Activated CD4-positive, alpha-beta T cell treated with anti-CD3 and anti-CD28 coated beads for 36 hours (primary cell): ENCODE measurements at places on chromosomes 7 and 10. TPM values are rescaled to one million over a fixed set of nuclear protein-coding genes. Genes with fewer than 3 reads are reported as not detected.

The ATE1 gene
- total RNA-seq, result 23.9 TPM

The VWDE gene
- total RNA-seq, result 2.2 TPM

The RAB19 gene
- 11.3 TPM for total RNA-seq

The CARD11 gene
- total RNA-seq, result 108 TPM

The CYP26A1 gene
- not detected for total RNA-seq

The GARIN1A gene
- total RNA-seq, result 0.07 TPM

GRCh38 chr10:131556897-131557495, 245.5 kb upstream of the TCERG1L start:
- DNase-seq, result no peak
- H3K27me3 ChIP-seq, result peaks cover 8% of the 10 kb centered on the region
- H3K36me3 ChIP-seq, result no peaks in the 10 kb centered on the region

- no peaks in the 10 kb centered on the region for H3K36me3 ChIP-seq
- no peak overlapping the region for H3K4me3 ChIP-seq
- H3K27me3 ChIP-seq, result no peaks in the 10 kb centered on the region
- H3K27ac ChIP-seq, result no peak overlapping the region
Observed at GRCh38 chr7:51023547-51023946, 240.9 kb upstream of the GRB10 start.

- H3K4me1 ChIP-seq, result no peaks in the 10 kb centered on the region
- no peaks in the 10 kb centered on the region for H3K27me3 ChIP-seq
- H3K27ac ChIP-seq, result no peak overlapping the region
- H3K36me3 ChIP-seq, result no peaks in the 10 kb centered on the region
- no peak for DNase-seq
Observed at GRCh38 chr7:110027385-110027784, 1063.5 kb upstream of the LRRN3 start.

- H3K36me3 ChIP-seq, result peaks cover 48% of the 10 kb centered on the region
- DNase-seq, result peak; percentile 81
- H3K4me1 ChIP-seq, result peaks cover 13% of the 10 kb centered on the region
Observed at GRCh38 chr10:22550732-22551131, 163.6 kb downstream of the PIP4K2A start.

- H3K27me3 ChIP-seq, result no peaks in the 10 kb centered on the region
- H3K4me3 ChIP-seq, result no peak overlapping the region
Observed at GRCh38 chr10:33793793-33794192, 459.3 kb upstream of the NRP1 start.

DNA sequence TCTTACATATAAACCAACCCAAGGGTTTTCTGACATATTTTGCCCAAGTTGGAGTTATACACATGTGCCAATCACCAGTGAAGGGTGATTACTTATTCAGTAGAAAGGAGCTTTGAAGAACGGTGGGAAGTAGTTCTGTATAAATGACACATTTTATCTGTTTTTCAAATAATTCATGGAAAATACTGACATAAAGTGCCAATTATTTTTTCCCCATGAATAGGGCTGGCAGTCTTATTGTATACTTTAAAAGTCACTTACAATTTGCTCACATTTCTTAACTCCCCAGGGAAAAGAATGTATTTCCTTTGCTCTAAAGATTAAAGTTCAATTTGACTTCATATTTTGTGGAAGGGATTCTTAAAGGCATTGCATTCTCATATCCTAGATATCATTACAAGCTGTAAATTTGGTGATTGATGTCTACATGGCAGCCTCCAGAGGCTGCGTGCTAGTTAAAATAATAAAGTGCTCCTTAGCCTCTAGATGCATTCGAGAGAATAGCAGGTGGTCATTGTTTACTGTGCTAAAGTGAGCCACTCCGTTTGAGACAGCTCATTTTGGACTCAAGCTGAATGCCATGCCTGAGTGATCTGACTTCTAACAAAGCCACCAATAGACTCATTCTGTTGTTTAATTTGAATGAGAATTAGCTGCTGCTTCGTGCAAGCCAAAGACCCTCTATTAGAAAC, 148.8 kb upstream of the NRP1 start:
- H3K4me1 ChIP-seq, result peaks cover 7% of the 10 kb centered on the region
- H3K27me3 ChIP-seq, result peaks cover 2% of the 10 kb centered on the region
- H3K27ac ChIP-seq, result no peak overlapping the region
- DNase-seq, result no peak

DNA sequence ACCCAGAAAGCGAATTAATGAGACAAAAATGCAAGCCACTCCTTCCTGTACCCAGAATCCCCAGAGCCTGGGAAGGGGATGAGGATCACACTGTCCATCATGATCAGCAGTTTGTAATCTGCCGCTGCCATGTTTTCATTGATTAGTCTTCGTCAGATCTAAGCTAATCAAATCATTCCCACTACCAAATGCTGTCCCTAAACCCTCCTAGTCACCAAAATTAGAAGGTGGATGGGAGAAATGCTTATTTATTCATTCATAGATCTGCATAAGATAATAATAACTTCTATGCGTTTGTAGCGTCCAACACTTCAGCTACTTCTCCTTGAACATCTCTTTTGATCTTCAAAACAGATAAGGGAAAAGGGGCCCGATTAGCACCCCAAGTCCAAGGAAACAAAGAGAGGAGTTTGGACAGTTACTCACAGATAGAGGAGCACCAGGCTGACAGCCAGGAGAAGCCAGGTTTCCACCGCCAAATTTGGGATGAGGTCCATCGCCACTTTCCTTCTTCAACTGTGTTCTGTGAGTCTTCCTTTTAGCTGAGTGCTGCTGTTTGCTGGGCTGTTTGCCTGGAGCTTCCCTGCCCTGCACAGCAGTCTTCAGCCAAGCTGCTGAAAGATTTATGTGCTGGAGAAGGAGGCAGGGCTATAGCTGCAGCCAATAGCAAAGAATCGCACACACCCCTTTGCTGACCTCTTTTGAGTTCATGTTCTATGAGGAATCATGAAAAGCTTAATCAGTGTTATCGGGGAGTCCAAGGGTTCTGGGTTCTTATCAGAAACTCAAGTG, at the start of gene CYP3A5:
Gene CYP3A5 (minus strand): TSS at position 597 of the 792 bp plus-strand sequence. CDS start 100 bp downstream, at position 497.
- H3K36me3 ChIP-seq, result peaks cover 6% of the 10 kb centered on the region
- no peak within 1 kb of the TSS for H3K4me3 ChIP-seq
- no peak for DNase-seq
- H3K27ac ChIP-seq, result no peak within 1 kb of the TSS
- no peaks in the 10 kb centered on the region for H3K27me3 ChIP-seq
- peaks cover 18% of the 10 kb centered on the region for H3K4me1 ChIP-seq

GRCh38 chr10:96269438-96270300, 1.7 kb downstream of the BLNK start:
- DNase-seq, result no peak
- H3K27ac ChIP-seq, result no peak overlapping the region
- H3K36me3 ChIP-seq, result no peaks in the 10 kb centered on the region
- H3K27me3 ChIP-seq, result peaks cover 9% of the 10 kb centered on the region

GRCh38 chr10:88791924-88792323, 10.6 kb upstream of the LIPM start:
- H3K27ac ChIP-seq, result no peak overlapping the region
- H3K4me3 ChIP-seq, result no peak overlapping the region
- H3K4me1 ChIP-seq, result peaks cover 22% of the 10 kb centered on the region
- no peaks in the 10 kb centered on the region for H3K36me3 ChIP-seq

- H3K27ac ChIP-seq, result no peak overlapping the region
- H3K36me3 ChIP-seq, result peaks cover 14% of the 10 kb centered on the region
- no peak overlapping the region for H3K4me3 ChIP-seq
- no peak for DNase-seq
Observed at GRCh38 chr7:111067682-111068081, 23.2 kb upstream of the LRRN3 start.

GRCh38 chr7:105876964-105877601, 684 bp upstream of the ATXN7L1 start:
- H3K4me1 ChIP-seq, result peaks cover 65% of the 10 kb centered on the region
- H3K27me3 ChIP-seq, result peaks cover 3% of the 10 kb centered on the region
- DNase-seq, result peak; percentile 27
- peak overlapping the region; percentile 68 for H3K27ac ChIP-seq
